ENCODE measurements at places on chromosomes 12 and 14.

GRCh38 chr12:6078398-6079096 lies 45.9 kb downstream of the VWF start:
- DNase-seq: no peak

- no peak for DNase-seq
Observed at GRCh38 chr12:106025129-106025528, 113.6 kb downstream of the NUAK1 start.

DNA sequence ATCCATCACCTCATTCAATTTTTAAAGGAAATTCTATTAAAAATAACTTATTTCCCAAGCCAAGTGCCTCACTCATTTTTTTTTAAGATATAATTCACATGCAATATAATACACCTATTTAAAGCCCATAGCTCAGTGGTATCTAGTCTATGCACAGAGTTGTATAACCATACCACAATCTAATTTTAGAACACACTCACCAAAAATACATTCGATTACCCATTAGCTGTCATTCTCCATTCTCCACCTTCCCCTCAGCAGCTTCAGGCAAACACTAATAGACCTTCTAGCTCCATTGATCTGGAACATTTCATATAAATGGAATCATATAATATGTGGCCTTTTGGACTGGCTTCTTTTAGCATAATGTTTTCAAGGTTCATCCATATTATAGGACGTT lies 49.5 kb downstream of the CLMN start:
- DNase-seq: no peak

DNA sequence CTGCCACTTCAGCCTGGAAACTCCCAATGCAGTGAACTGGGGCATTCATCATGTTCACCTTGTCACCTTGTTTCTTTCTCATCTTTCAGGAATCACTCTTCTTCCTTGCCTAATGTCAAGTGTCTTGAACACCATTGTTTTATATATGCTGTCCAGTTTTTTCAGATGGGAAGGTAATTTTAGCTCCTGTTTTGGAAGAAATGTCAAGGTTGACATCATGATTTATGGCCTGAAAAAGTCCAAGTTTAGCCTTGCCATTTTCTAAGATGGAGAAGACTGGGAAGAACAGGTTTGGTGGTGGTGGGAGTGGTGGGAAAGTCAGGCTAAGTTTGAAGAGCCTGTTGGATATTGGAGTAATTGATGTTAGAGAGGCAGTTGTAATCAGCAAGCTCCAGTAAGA lies 54.0 kb downstream of the ADCK1 start:
- no peak for DNase-seq
